ENCODE measurements at places on chromosomes 7 and 10.

DNA sequence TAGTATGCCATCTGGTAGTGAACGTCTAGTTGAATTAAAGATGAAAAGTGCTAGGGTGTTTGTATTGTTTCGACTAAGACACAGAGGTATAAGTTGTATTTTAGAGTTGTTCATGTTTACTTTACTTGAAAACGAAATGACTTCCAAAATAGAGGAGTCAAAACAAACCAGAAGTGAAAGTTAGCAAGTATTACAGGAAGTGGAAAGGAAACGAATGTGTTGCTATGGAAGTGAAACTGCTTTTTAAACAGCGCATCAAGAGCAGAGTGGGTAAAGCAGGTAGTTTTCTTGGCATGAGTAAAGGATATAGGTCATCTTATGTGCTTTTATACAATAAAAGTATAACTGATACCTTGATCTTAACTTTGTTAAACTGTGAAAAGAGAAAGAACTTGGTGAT lies 20.0 kb upstream of the GALNTL5 start:
- peak; percentile 87 for DNase-seq

GRCh38 chr7:158816271-158816670 lies 13.0 kb downstream of the ESYT2 start:
- DNase-seq = no peak

DNA sequence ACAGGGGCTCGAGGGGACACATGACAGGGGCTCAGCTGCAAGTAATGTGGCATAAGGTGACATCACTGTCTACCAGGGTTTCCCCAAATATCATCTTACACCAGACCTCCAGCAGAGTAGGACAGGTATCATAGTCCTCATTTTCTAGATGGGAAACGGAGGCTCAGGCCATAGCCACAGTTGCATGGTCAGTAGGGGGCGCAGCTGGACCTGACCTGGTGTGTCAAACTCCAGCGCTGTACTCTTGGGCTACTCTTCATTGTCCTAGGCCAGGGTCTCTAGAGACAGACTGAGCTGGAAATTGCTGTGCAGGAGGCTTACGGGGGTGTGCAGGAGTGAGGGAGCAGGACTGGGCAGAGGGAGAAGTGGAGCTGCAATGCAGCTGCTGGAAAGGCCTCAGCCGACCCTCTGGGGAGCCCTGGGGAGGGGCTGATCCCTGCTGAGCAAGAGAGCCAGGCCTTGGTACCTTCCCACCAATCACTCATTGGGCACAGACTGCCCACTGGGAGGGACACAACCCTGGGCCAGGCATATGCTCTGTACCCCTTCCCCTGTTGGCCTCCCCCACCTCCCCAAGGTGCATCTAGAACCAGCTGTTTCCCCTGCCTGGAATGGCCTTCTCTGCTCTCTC lies 89.9 kb downstream of the CDH23 start:
- no peak for DNase-seq

DNA sequence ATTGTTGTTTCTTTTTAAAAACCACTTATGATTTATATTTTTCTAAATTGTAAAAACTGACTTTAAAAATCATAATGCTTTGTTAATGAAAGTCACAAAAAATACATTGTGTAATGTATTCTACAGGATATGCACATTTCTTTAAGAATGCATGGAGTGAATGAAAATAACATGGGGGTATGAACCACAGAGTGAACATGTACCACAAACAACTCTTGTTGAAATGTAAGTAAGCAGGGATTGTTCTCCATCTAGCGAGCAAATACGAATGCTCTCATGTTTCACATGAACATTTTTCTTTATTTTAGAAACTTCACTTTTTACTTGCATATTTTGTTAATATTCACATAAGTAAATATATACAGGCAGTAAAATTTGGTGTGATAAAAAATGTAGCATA lies 35.6 kb upstream of the LAMB4 start:
- no peak for DNase-seq

GRCh38 chr10:108363576-108363975 lies 1199.1 kb upstream of the SORCS1 start:
- DNase-seq = no peak

DNA sequence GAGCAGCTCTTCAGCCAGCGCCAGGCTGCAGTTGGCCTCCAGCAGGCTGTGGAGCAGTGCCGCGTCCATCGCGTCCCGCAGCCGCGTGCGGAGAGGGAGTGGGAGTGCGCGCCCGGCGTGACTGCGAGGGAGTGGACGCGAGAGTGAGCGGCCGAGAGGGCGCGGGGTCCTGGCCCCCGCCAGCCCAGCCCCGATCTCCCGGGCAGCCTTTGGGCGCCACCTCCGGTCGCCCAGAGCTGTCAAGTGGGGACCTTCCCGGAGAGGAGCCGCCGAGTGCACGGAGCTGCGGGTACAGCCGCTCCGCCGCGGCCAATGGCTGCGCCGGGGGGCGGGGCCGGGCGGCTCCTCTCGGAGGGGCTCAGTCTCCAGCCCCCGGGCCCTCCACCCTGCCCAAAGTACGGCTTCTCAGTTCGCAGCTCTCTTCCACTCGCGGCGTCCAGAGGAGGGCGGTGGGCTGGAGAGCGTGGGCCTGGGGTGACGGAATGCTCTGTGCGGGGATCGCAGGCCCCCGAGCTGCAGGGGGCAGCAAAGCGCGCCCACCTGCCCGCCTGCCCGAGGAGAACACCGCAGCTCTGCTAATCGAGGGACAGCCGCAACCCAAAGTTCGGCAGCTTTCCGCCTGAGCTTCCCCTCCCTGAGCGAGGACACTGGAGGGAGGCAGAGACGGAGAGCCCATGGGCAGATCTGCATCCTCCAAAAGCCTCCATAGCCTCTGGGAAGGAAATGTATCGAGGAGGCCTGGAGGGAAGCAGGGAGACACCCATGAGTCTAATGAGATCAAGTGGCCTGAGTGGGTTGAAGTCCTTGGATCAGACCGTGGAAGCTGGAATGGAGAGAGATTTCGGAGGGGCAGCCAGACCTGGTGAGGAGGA lies at the start of gene CRHR2:
CRHR2 (minus strand) TSS at position 245 of the 872 bp plus-strand sequence; CDS start at position 69, 176 bp downstream.
- DNase-seq = no peak

- no peak for DNase-seq
Observed at GRCh38 chr7:81267508-81267907, 348.7 kb upstream of the SEMA3C start.

DNA sequence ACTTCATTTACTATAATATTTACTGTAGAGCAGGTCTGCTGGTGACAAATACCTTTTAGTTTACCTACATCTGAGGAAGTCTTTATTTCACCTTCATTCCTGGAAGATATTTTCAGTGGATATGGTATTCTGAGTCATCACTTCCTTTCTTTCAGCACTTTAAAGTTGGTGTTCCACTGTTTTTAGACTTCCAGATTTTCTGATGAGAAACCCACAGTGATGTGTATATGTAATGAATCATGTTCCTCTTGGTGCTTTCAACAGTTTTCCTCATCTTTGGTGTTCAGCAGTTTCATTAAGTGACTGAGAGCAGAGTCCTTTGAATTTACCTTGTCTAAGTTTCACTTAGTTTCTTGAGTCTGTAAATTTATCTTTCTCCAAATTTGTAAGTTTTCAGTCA lies 36.4 kb downstream of the COPG2 start:
- DNase-seq = no peak

DNA sequence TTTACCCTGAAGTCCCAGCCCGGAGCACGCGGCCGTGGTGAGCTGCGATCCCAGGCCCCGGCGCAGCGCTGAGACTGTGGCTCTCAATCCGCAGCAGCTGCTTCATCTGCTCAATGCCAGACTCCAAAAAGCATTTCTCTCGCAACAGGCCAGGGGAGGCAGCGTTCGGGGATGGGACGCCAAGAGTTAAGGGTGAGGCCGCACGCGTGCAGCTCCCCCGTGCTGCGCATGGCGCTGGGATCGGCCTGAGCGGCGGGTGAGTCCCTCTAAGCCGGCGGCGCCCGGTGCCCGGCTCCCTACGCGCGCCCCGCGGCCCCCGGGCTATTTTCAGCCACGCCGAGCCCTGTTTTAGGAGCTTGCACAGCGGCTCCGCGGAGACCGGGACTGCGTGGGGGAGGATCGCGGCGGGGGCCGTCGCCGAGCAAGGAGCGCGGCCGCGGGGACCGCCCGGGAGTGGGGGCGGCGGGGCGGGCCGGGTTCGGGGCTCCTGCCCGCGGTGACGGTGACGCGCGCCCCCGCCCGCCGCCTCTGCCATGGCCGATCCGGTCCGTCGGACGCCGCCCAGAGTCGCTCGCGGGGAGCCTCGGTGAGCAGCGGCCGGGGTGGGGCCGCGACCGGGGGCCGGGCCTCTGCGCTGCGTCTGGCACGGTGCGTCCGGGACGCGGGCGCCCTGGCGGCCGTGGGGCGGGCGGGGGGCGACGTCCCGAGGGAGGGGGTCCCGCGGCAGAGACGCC lies 29.4 kb upstream of the JAKMIP3 start:
- no peak for DNase-seq

DNA sequence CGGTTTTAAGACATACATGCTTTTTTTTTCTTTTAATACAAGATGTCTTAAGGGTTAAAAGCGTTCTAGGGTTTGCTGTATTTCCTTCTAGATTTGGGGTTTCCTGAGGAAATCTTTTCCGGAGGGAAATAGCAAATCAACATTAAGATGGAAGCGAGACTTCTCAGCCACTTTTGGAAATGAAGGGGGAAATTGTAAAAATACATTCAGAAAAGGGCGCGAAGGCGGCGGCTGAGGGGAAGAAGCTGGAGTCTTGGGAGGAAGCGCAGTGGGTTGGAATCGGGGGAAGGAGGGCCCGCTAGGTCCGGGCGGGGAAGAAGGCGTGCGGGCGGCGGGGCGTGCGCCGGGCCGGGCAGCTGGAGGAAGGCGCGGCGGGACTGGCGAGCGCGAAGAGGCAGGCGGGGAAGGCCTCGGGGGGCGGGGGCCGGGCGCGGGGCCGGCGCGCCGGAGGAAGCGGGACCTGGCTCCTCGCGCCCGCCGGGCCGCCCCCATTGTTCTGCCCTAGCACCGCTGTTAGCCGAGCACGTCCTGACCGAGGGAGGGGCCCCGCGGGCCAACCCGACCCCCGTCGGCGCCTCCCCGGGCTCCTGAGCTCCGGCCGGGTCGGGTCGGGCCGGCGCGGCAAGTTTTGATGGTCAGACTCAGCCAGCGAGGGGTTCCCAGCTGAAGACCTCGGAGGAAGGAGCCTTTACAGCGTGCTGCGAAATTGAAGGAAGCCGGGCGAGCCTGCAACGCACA lies 1.5 kb upstream of the SKIDA1 start:
- DNase-seq = no peak

GRCh38 chr7:47401611-47402570 lies 180.0 kb downstream of the TNS3 start:
- DNase-seq = no peak

- DNase-seq = no peak
Observed at GRCh38 chr7:112173568-112173905, 32.7 kb downstream of the DOCK4 start.

DNA sequence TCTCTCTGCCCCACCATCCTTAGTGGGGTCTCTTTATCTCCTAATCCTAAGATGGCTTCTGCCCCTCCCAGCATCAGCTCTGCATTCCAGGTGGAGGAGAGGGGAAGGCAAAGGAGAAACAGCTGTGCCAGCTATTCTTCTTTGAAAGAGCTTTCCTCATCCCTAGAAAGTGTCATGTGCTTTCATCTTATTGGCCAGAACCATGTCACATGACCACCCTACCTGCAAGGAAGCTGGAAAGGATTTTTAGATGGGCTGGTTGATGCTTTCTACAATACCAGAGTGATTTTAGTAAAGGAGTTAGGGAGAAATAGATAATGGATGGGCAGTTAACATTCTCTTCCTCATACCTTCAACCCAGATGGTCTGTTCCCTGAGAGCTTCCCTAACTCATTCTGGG lies 141.1 kb downstream of the INSYN2A start:
- no peak for DNase-seq

- DNase-seq = no peak
Observed at GRCh38 chr7:42448901-42449300, 211.9 kb upstream of the GLI3 start.

- DNase-seq = no peak
Observed at GRCh38 chr10:30058570-30059132, 735 bp downstream of the JCAD start.

- DNase-seq = no peak
Observed at GRCh38 chr10:118563373-118563890, 32.0 kb downstream of the PRLHR start.

DNA sequence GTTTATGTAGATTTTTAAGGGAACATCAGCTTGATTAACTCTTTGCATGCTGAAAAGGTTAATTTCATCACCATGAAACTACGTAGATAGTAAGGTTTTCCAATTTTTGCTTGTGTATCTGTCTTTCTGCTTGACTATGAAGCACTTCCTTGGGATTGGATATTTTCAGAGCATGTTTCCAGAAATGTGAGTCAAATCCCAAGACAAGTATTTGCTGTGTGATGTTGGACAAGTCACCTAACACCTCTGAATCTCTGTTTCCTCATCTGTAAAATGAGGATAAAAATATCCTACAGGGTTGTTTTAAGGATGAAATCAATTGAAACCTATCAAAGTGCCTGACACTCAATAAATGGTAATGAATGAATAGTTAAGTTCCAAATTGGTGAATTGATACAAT lies 42.4 kb downstream of the ANK3 start:
- no peak for DNase-seq

DNA sequence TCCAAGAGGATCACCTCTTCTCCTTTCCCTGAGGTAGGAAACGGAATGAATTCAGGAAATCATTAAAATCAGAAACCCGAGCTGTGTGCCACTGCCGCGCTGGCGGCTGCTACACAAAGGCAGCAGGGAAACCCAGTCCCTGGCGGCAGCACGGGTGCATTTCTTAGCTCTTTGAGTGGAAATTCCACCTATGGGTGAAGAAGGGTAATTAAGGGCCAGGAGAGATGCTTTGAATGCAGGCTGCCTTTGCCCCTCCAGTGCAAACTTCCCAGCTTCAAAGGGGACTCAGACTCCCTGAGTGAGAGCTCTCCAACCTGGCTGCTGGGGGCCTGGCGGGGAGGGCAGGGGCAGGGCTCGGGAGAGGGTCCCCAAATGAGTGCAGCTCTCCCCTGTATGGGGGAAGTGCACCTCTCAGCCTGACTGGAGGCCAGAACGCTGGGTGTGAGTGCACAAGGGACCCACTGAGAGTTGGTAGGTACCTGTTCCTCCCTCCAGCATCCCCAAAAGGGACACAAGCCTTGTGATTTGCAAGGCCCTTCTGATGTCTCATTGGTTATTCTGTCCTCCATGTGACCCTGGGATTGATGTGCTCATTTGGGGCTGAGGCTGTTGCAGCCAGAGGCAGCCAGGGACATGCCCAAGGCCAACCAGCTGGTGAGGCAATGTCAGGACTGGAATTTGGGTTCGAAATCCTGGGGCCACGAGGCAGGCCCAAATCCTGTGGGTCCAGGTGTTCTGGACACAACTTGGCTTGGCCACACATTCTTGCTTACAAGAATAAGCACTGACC lies 16.3 kb upstream of the ZMIZ1 start:
- DNase-seq = peak; percentile 35

GRCh38 chr10:25934621-25935139 lies 651 bp downstream of the MYO3A start:
- no peak for DNase-seq

- no peak for DNase-seq
Observed at GRCh38 chr10:23976275-23976674, 232.7 kb upstream of the KIAA1217 start.
